T-helper 17 cell (primary cell): ENCODE measurements at places on chromosomes 3 and 15.

DNA sequence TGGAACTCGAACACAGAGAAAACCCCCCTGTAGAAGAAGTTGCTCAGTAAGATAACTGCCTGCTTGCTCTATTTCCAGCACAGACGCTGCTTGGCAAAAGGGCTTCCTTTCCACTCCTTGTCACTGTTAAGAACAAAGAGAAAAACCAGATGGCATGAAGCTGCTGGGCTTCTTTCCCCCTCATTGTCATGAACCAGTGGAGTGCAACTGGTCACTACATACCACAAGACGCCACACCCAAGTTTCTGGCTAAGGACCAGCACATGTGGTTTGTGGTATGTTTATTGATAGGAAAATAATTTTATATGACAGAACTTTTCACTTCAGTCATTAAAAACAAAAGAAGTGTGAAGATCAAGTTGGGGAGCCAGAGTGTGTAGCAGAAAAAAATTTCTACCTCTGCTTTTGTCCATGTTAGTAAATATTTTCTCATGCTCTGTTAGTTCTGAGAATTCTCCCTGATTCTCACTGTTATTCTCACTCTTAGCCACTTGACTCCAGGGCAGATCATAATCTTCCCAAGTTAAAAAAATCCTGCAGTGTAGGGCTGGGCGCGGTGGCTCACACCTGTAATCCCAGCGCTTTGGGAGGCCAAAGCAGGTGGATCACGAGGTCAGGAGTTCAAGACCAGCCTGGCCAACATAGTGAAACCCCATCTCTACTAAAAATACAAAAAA is 37.9 kb downstream of the CLK3 start:
- DNase-seq: no peak

- no peak for DNase-seq
Observed at GRCh38 chr3:121175083-121175482, 267.1 kb downstream of the STXBP5L start.

- DNase-seq: no peak
Observed at GRCh38 chr3:13607821-13608597, 59.1 kb downstream of the FBLN2 start.

- DNase-seq: no peak
Observed at GRCh38 chr3:128456776-128457715, 9.6 kb downstream of the DNAJB8 start.

- no peak for DNase-seq
Observed at GRCh38 chr3:169090559-169090958, 573.0 kb downstream of the MECOM start.

DNA sequence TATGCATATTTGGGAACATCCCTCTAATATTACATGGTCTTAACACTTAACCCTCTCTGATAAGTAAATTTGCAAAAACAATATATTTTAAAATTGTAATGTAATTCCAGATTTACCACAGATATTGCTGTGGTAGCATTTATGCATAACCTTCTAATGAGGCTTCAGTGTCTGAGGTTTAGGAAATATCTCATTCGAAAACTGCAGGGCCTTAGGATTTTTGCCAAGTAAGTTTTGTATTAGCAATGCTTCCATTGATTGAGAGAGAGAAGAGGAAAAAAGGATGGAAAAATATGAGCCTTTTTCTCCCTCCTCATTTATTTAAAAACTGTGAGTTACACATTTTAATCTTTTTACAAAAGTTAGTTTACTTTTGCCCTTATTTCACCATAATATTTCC is 294.6 kb downstream of the EPHA3 start:
- DNase-seq: no peak

DNA sequence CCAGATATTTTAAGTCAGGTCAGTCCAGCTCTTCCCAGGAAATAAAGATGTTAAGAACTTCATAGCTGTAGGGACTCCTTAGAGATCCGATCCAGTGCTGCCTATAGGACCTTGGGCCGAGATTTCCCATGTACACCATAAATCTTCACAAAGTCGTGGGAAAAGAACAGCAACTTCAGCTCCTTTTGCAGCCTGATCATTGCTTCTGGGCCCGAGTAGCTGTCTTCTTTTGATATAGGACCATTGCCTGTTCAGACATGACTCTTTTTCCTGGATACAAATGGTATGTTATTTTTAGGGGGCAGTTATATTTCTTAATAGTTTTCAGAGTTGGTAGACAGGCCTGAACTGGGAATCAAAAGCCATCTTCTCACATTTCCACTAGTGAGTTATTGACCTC is 20.5 kb downstream of the IL1RAP start:
- DNase-seq: no peak
